ENCODE measurements at places on chromosomes 3 and 15.
A peak's percentile ranks its signal among the peaks of the same experiment; 100 is the strongest.

DNA sequence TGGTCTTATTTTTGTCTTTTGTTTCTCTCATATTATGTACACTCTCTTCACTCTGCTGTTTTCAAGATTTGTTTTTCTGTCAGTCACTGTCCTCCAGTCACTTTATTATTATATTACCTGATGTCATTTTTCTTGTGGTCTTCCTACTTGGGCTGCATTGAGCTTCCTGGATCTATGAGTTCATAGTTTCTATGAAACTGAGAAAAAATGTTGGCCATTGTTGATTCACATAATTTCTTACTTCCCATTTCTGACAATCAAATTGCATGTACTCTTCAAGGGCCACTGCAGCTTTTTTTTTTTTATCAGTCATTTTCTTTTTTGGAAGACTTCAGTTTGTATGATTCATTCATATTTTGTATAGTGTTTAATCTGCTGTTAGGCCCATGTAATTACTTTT is 1180.6 kb upstream of the GBE1 start:
- DNase-seq, result no peak

GRCh38 chr3:9249273-9250192 is at the start of gene SRGAP3:
Gene SRGAP3 (minus strand): TSS chr3:9249646. CDS start chr3:9248951, 695 bp downstream.
- peak; percentile 95 for DNase-seq

- DNase-seq, result peak; percentile 46
Measured at GRCh38 chr15:67897646-67898339, 57.9 kb upstream of the RNU6-1 start.

DNA sequence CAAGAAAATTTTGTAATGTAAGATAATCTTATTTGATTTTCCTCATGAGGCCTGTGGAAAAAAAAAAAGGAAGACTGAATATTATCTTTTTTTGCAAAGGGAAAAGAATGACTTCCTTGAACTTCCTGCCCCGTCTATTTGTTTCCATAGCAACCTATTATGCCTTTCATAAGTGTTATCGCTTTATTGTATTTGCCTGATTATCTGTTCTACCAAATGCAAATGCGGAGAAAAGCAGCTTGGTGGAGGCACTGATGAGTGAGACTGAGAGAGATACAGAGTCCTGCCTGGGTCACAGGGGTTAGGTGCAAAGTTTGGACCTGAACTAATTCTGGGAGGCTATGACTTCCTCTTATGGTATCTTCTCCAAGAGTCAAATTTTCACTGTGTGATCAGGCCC is 334.0 kb upstream of the KCNMB2 start:
- no peak for DNase-seq

DNA sequence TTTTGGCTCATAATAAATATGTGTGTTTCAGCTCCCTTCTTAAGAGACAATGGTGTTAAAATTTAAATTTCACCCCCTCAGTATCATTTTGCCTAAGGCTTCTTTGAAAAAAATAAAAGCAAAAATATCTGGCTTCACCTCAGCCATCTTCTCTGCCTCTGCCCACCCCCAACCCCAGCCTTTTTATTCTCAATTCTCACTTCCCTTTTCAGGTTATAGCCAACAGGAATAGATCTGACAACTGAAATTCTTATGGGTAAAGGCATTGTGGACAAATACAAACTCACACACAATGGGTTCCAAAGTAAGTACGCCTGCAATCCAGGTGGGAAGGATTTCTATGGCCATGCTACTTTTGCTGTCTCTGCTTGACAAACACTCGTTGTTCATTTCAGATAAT is 399.0 kb upstream of the ARRDC4 start:
- DNase-seq, result no peak

- DNase-seq, result no peak
Measured at GRCh38 chr3:15941958-15942357, 144.2 kb upstream of the ANKRD28 start.

DNA sequence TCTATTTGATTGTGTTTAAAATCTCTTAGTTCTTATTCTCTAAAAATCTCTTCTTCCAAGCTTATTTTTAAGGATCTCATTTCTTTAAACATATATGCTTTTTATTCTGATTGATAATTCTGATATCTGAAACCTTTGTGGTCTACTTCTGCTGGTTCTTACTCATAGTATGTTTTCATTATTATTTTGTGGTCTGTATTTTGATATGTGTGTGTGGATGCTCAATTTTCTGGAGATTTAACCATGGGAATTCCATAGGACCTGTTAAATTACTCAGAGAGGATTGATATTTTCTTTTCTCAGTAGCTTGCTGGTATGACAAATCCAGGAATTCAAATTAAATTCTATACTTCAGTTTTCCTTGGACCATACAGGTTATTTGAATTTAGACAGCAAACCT is 14.7 kb upstream of the HHLA2 start:
- no peak for DNase-seq

DNA sequence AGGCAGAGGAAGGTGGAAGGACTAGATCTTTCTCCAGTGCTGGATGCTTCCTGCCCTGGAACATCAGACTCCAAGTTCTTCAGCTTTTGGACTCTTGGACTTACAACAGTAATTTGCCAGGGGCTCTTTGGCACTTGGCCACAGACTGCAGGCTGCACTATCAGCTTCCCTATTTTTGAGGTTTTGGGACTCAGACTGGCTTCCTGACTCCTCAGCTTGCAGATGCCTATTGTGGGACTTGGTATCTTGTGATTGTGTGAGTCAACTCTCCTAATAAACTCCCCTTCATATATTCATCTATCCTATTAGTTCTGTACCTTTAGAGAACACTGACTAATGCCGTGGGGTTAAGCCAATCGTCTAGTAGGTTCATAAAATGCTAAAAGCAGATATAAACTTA is 8.8 kb upstream of the B3GNT5 start:
- DNase-seq, result no peak

GRCh38 chr15:41966920-41967465 is 5.4 kb downstream of the EHD4 start:
- DNase-seq, result no peak

DNA sequence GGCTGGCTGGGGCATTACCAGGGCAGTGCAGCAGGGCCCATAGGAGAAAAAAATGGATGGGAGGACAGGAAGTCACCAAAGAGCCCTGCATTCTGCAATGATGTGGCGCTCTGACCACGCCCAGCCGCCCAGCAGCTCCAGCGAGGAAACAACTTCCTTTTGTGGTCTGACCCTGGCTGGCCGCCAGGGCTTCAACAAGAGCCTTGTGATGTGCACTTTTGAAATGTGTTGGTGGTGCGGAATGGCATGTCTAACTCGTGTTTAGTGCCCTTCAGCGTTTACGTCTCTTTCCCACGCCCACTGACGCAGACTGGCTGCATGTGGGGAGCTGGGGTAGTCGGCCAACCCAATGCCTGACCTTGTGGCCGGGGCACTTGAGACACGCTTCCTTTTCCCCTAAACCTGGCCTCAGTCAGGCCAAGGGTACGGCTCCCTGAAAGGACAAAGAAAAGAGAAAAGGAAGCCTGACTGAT is 81.9 kb upstream of the CTNNB1 start:
- DNase-seq, result peak; percentile 64

DNA sequence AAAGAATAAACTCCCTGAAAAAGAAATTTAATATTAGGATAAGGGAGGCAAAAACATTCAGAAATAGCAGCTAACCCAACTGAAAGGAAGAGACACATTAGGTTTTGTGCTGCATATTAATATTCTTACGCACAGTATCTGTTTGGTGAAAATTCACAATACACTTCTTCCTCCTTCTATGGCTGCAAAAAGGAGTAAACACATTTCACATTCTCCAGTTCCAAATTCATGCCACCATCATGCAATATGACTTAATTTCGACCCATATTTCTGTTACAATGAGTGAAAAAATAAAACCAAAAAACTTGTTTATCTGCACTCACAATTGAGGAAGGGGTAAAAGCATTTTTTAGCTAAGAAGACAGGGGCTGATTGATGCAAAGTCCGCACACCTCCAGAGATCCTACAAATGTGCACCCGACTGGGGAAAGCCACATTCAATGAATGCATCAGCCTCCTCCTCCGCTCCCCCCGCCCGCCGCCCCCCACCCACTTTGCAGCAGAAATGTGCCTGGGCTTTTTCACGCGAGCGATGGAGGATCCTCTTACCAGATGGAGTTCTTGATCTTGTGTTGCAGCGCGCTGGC is 1.0 kb downstream of the RFX7 start:
- no peak for DNase-seq

GRCh38 chr3:70583682-70584081 is 271.2 kb upstream of the MDFIC2 start:
- DNase-seq, result no peak

All from HAP-1 (cell line).